Muscle of leg (tissue), 16 donors: ENCODE measurements at places on chromosomes 2 and 18.

- DNase-seq: no peak
Measured at GRCh38 chr2:31141443-31142085, 3.3 kb upstream of the GALNT14 start.

DNA sequence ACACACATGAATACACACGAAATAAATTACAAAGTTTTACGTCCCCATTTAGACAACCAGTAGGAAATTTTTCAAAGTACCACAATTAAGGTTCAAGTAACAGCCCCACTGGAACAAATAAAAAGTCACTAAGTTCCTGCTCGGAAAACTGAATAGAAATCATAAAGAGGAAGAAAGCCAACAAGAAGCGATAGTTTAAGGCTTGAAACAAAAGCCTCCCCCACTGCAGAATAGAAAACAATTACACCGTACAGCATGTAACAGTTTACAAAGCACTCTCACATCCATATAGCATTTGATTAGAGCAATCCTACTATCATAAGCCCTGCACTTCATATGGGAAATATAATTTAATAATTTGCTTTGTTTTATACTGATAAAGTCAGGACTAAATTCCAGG, 15.5 kb downstream of the KLF7 start:
- DNase-seq: peak; percentile 49

GRCh38 chr2:86433137-86433536, 8.0 kb upstream of the KDM3A start:
- no peak for DNase-seq

DNA sequence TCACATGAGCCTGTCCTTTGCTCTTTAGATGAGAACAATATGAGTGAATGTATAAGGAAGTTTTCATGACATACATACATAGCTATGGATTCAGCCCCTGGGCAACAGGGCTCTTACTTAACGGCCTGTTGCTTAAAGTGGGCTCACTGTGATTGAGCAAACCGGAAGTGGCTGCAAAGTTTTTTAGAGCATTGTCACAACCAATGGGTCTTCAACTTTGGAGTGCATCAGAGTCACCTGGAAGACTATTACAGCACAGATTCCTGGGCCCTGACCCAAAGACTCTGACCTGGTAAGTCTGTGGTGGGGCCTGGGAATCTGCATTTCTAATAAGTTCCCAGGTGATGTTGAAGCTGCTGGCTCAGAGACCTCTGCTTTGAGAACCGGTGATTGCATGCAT, 106.3 kb upstream of the SEC11C start:
- no peak for DNase-seq

DNA sequence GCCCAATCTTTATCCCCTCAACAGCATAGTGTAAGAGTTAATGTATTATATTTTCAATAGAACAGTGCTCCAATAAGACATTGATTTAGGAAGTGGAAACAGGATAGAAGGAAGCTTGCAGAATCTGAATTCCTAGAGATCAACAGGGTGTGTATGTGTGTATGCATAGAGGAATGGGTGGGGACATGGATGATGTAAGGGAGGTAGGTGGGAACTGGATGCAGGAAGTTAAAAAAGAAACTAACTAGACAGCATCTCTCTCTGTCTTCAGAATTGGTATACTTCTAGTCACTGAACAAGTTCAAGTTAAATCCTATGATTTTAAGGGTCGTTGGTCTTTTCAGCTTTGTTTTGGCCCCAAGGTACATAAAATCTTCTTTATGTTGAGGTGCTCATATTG, 196.6 kb downstream of the PMAIP1 start:
- DNase-seq: no peak

DNA sequence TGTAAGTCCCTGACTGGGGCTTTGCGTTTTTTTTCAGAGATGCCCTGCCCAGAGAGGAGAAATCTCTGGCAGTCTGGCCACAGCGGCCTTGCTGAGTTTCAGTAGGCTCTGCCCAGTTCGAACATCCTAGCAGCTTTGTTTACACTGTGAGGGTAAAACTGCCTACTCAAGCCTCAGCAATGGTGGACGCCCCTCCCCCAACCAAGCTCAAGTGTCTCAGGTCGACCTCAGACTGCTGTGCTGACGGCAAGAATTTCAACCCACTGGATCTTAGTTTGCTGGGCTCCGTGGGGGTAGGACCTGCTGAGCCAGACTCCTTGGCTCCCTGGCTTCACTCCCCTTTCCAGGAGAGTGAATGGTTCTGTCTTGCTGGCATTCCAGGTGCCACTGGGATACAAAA, 31.7 kb downstream of the L3MBTL4 start:
- no peak for DNase-seq

- peak; percentile 24 for DNase-seq
Measured at GRCh38 chr2:143068509-143068908, 60.7 kb upstream of the ARHGAP15 start.

GRCh38 chr2:26157580-26157979, 15.3 kb upstream of the GAREM2 start:
- DNase-seq: no peak

GRCh38 chr18:24209558-24209957, 70.7 kb downstream of the CABYR start:
- no peak for DNase-seq

GRCh38 chr2:9126540-9126939, 80.1 kb upstream of the ASAP2 start:
- no peak for DNase-seq

DNA sequence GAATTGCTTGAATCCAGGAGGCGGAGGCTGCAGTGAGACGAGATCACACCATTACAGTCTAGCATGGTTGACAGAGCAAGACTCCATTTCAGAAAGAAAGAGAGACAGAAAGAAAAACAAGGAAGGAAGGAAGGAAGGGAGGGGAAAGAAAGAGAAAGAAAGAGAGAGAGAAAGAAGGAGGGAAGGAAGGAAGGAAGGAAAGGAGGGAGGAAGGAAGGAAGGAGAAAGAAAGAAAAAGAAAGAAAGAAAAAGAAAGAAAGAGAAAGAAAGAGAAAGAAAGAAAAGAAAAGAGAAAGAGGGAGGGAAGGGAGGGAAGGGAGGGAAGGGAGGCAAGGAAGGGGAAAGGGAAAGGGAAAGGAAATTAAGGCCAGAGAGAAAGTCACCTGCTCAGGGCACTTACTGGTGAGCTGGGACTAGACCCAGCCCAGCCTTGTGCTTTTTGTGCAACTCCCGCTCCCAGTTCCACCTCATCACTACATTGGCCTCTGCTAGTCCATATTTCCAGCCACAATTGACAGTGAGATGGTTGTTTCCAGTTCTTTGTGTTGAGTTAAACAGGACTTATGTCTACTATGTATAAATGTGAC, 35.7 kb downstream of the MOGAT1 start:
- no peak for DNase-seq

- DNase-seq: no peak
Measured at GRCh38 chr2:15367205-15367604, 193.9 kb downstream of the NBAS start.

- DNase-seq: no peak
Measured at GRCh38 chr2:212979046-212979612, 172.3 kb downstream of the IKZF2 start.

DNA sequence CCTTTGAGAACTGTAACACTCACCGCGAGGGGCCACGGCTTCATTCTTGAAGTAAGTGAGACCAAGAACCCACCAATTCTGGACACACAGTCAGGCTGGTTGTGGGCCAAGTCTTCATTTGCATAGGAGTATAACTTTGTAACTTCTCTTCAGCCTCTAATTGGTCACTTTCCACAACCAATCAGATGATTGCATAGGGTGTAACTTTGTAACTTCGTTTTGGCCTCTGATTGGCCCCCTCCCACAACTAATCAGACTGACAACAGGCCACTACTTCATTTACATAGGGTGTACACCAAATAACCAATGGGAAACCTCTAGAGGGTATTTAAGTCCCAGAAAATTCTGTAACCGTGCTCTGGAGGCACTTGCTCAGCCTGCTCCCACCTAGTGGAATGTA, 77.5 kb upstream of the TCF4 start:
- DNase-seq: no peak

DNA sequence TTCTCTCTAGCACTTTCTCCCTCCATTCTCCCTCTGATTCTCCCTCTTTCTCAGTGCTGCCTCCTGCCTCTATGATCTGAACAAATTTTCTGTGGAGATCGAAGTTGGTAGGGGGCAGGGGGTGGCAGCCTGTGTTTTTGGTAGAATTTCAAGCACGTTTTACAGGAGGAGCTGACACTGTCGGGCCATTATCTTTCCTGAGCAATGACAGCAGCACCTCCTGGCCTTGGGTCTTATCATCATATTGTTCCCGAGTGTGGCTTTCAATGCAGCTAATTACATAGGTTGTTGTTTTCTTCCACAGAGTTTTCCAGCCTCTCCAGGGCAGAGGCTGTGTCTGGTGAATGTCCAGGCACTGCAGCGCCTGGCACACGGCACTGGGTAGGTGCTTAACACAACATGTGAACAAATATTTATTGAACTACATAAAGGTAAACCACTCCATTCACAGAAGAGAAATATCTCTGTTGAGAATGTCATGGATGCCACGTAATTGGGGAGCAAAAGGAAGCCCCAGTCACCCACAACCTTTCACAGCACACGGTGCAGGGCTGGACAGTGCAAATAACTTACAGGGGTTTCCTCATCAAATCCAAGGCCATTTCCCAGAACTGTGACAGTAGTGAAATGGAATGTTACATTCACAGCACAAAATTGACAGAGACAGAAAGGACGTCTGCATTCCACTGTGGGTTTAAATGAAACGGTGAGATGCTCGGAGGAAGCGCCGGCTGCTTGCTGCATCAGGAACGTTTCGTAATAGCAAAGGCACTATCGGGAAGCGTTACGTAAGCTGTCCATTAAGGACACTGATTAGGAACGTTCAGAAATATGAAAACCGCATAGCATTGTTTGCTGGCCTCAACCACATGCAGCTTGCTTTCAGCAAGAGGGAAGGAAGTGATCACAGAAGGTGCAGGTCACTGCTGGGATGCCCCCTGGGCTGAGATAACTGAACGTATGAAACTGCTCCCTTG, 6.5 kb upstream of the KCNG2 start:
- DNase-seq: peak; percentile 72

DNA sequence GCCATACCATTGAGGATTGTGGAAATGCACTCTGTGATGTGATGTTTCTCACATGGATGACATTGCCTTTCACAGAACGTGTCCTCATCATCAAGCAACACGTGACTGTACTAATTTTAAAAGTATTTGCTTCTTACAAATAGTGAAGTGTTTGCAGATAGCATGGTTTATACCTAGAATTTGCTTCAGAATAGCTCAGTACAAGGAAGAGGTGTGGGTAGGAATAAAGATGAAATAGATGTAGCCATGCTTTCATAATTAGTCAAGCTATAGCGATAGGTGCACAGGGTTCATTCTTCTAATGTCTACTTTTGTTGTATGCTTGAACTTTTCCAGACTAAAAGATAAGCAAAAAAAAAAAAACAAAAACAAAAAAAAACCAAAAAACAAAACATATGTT, 27.5 kb downstream of the MAP4K4 start:
- DNase-seq: no peak

DNA sequence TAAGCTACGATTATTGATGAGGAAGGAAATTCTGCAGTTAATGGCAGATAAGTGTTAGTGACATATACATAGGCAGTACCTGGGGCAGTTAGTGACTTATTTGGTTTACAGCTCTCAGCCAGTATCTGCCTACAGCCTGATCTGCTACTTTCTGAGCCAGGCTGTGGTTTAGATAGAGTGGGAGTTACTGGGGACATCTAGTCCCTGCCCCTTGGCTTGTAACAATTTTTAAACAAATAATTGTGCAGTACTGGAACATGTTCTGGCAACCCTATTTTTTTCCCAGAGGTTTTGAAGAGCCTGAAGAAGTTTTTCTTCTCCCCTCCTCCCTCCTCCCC, 2.3 kb downstream of the KIF5C start:
- no peak for DNase-seq

GRCh38 chr18:25016666-25017065, 335.3 kb downstream of the ZNF521 start:
- no peak for DNase-seq

DNA sequence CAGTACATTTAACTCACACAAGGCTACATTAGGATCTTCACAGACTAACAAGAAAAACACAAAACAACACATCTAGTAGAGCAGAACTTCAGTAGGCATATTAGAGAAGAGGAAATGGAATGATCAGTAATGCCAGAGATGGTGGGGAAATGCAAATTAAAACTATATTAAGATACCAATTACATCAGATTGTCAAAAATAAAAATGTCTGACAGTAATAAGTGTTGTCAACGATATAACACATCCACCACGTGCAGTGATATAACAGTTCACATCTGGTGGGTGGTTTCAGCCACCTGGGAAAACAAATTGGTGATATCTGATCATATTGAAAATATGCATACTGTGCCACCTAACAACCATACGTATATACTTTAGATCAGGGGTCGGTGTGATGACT, 59.9 kb downstream of the GALNT1 start:
- no peak for DNase-seq

GRCh38 chr2:26892133-26892532, 44.2 kb downstream of the DPYSL5 start:
- DNase-seq: no peak

GRCh38 chr2:217182926-217183325, 323.1 kb upstream of the TNP1 start:
- peak; percentile 92 for DNase-seq

- DNase-seq: no peak
Measured at GRCh38 chr18:27711382-27711781, 465.5 kb downstream of the CDH2 start.

- peak; percentile 85 for DNase-seq
Measured at GRCh38 chr2:186328838-186329237, 157.2 kb upstream of the ZC3H15 start.

DNA sequence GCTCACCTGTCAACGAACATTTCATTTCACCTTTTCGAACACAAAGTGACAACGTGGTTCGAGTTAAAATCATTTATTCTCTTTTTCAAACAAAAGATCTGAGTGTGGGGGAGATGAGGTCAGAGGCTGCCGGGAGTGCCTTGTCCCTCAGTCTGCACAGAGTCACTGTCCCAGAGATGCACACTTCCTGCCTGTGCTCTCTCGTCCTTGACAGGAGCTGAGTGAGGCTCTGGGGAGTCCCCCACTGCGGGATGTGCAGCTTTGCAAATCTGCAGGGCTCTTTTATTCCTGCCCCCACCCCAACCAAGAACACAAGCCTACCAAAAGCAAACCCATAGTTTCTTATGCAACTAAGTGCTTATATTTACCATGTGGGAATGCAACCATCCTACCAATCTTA, 497.8 kb downstream of the EIPR1 start:
- no peak for DNase-seq

DNA sequence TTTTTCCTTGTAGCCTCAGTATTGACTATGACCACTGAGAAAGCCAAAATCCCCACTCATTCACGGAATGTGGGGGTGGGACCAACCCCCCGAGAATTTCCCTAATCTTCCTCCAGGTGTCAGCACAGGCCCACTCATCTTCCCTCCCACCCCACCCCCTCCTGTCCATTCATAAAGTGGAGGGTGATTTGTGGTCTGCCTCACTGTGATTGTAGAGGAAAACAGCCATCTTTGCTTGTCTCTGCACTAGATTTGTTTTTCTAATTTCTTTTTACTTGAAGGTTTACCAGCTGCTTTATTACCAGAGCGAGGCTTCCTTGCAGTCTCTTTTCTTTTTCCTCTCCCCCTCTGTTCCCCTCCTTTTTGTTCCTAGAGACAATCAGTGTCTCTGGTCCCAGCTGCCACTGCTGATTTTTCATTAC, 171.8 kb downstream of the ICOS start:
- DNase-seq: peak; percentile 81
